ENCODE measurements at places on chromosomes 3 and 15. TPM values are rescaled to one million over a fixed set of nuclear protein-coding genes. Genes with fewer than 3 reads are reported as not detected.

- H3K36me3 ChIP-seq: no peaks in the 10 kb centered on the region
- H3K27ac ChIP-seq: no peak overlapping the region
- no peak overlapping the region for H3K4me3 ChIP-seq
These were observed 1056.8 kb downstream of the ROBO2 start for GRCh38 chr3:78096488-78097255.

DNA sequence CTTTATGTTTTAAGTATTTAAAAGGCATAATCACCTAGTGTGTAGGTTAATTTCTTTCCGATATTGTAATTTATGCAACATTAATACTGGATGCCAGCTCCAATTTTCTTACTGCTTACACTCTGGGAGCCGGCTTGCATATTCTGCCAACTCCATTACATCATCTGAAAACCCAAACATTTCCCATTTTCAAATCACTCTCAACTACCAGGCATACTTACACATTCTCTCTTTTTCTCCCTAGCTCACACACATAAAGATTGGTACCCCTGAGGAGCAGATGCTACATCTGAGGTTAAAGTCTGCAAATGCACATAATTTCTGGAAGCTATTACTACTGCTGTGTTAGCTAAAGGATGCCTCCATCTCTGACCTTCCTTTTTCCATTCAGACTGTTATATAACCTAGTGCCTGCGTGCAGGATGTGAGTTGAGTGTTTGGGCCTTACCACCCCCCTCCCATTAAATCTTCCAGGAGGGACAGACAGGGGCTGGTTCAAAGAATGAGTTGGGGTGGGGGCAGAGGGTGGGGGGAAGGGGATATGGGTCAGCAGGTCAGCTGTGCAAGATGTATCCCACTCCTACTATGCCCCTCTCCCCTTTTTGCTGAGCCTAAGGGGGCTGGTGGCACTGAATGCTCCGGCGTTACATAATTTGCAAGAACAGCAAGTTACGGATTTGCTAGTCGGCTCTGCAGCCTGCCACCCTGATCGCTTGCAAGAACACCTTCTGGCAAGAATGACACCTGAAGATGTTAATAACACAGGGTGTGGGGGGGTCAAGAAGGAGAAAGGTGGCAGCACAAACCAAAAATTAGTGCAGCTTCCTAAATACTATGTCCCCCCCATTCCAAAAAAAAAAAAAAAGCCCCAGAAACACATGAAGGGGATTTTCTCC lies 2.5 kb downstream of the RORA start:
- no peaks in the 10 kb centered on the region for H3K36me3 ChIP-seq
- H3K4me1 ChIP-seq: peaks cover 4% of the 10 kb centered on the region
- no peak for DNase-seq
- no peak overlapping the region for H3K27ac ChIP-seq

- no peak for DNase-seq
- H3K4me3 ChIP-seq: no peak overlapping the region
- H3K27ac ChIP-seq: no peak overlapping the region
- peaks cover 15% of the 10 kb centered on the region for H3K27me3 ChIP-seq
- no peaks in the 10 kb centered on the region for H3K4me1 ChIP-seq
- H3K36me3 ChIP-seq: no peaks in the 10 kb centered on the region
These were observed 160.4 kb downstream of the CHL1 start for GRCh38 chr3:356952-357351.

GRCh38 chr15:73897441-73898261 lies 24.3 kb downstream of the TBC1D21 start:
- peaks cover 18% of the 10 kb centered on the region for H3K27me3 ChIP-seq
- DNase-seq: no peak
- H3K4me1 ChIP-seq: peaks cover 10% of the 10 kb centered on the region
- no peak overlapping the region for H3K4me3 ChIP-seq

DNA sequence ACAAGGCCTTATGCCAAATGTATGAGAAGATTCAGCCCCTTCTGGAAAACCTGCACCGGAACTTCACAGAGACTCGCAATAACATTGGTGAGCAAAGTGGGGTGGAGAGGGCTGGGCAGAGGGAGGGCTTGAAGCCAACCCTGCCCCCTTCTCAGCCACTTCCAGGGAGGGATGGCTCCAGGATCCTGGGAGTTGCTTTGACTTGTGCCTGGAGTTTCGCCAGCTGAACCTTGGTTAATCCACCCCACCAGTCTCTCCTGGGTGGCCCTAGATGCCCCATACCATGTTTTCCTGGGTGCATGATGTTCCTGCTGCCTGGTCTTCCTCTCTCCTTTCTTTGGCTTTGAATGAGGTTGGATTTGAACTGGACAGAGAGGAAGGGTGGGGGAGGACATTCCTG lies 10.8 kb downstream of the TBC1D21 start:
- peaks cover 39% of the 10 kb centered on the region for H3K27me3 ChIP-seq
- no peaks in the 10 kb centered on the region for H3K36me3 ChIP-seq
- no peaks in the 10 kb centered on the region for H3K4me1 ChIP-seq

DNA sequence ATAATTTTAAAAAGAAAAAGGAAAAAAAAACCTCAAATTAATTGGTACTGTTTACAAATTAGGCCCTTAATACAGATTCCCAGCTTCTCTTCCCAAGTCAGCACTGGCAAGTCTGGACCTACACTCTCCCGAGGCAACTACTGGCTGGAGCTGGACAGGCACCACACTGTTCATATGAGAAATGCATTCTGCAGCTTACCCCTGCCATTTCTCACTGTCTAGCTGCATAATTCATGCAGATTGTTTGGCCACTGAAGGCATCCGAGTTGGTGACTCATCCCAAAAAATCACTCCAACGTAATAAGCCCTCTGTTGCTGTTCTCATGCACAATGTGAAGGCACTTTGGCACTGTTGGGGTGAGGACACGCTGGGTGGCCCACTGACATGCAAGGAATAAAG lies 45.3 kb downstream of the ROPN1B start:
- no peak overlapping the region for H3K27ac ChIP-seq
- no peak for DNase-seq
- no peak overlapping the region for H3K4me3 ChIP-seq
- H3K36me3 ChIP-seq: peaks cover 21% of the 10 kb centered on the region

DNA sequence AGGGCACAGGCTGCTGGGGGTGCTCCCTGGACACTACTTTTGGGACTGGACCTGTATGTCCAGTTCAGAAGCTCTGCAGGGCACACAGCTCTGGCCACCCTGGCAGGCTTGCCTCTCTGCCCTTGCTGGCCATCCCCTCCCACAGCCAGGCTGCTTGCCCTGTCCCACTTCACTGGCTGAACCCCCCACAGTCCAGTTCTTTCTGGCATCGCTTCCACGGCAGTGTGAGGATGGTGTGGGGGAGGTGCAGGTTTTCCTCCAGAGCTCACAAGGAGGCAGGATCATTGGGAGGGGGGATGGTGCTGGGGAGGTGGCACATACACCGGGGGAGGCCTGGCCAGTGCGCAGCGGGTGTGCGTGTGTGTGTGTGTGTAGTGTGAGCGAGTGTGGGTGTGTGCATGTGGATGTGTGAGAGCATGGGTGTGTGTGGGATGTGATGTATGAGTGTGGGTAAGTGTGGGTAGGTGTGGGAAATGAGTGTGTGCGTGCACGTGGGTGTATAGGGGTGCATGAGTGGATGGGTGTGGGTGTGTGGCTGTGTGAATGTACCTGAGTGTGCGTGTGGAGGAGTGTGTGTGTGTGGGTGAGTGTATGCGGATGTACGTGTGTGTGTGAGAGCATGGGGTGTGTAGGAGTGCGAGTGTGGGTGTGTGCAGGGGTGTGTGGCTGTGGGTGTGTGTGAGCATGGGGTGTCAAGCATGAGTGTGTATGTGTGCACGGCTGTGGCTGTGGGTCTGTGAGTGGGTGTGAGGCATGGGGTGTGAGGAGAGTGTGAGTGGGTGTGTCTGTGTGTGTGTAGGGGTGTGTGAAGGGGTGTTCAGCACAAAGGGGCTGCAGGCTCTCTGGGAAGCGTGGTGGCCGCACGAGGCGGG lies 155.2 kb downstream of the NSMCE3 start:
- peak overlapping the region; percentile 77 for H3K4me3 ChIP-seq
- H3K4me1 ChIP-seq: peaks cover 13% of the 10 kb centered on the region
- peak overlapping the region; percentile 63 for H3K27ac ChIP-seq
- H3K36me3 ChIP-seq: no peaks in the 10 kb centered on the region
- peaks cover 5% of the 10 kb centered on the region for H3K27me3 ChIP-seq

- H3K4me3 ChIP-seq: no peak overlapping the region
- peaks cover 15% of the 10 kb centered on the region for H3K36me3 ChIP-seq
- no peaks in the 10 kb centered on the region for H3K27me3 ChIP-seq
- DNase-seq: no peak
- peaks cover 13% of the 10 kb centered on the region for H3K4me1 ChIP-seq
- no peak overlapping the region for H3K27ac ChIP-seq
These were observed 49.1 kb upstream of the LIMD1 start for GRCh38 chr3:45545476-45545875.

GRCh38 chr3:5162102-5162501 lies 25.4 kb upstream of the EDEM1 start:
- no peak for DNase-seq
- no peak overlapping the region for H3K4me3 ChIP-seq
- H3K27me3 ChIP-seq: no peaks in the 10 kb centered on the region
- H3K36me3 ChIP-seq: peaks cover 3% of the 10 kb centered on the region
- H3K27ac ChIP-seq: peak overlapping the region; percentile 13
- peaks cover 37% of the 10 kb centered on the region for H3K4me1 ChIP-seq

GRCh38 chr3:136050250-136050649 lies 84.7 kb downstream of the PPP2R3A start:
- peaks cover 22% of the 10 kb centered on the region for H3K36me3 ChIP-seq
- H3K27me3 ChIP-seq: no peaks in the 10 kb centered on the region
- H3K27ac ChIP-seq: no peak overlapping the region
- H3K4me1 ChIP-seq: no peaks in the 10 kb centered on the region

GRCh38 chr3:4950948-4951347 lies 28.3 kb upstream of the BHLHE40 start:
- no peak for DNase-seq
- H3K36me3 ChIP-seq: no peaks in the 10 kb centered on the region
- no peak overlapping the region for H3K4me3 ChIP-seq
- H3K4me1 ChIP-seq: no peaks in the 10 kb centered on the region
- H3K27ac ChIP-seq: no peak overlapping the region
- no peaks in the 10 kb centered on the region for H3K27me3 ChIP-seq

- no peak overlapping the region for H3K4me3 ChIP-seq
- H3K27me3 ChIP-seq: no peaks in the 10 kb centered on the region
- H3K36me3 ChIP-seq: peaks cover 19% of the 10 kb centered on the region
These were observed 37.7 kb downstream of the ABHD17C start for GRCh38 chr15:80732818-80733217.

GRCh38 chr3:174439331-174440252 lies 419.5 kb upstream of the NAALADL2 start:
- H3K4me3 ChIP-seq: peak overlapping the region; percentile 87
- peaks cover 14% of the 10 kb centered on the region for H3K4me1 ChIP-seq
- no peak for DNase-seq
- H3K27me3 ChIP-seq: peaks cover 3% of the 10 kb centered on the region
- H3K27ac ChIP-seq: peak overlapping the region; percentile 88
- no peaks in the 10 kb centered on the region for H3K36me3 ChIP-seq

- H3K27me3 ChIP-seq: no peaks in the 10 kb centered on the region
- peaks cover 15% of the 10 kb centered on the region for H3K36me3 ChIP-seq
- peak overlapping the region; percentile 31 for H3K27ac ChIP-seq
- H3K4me1 ChIP-seq: peaks cover 70% of the 10 kb centered on the region
- peak overlapping the region; percentile 34 for H3K4me3 ChIP-seq
- no peak for DNase-seq
These were observed 45.7 kb downstream of the CTDSPL start for GRCh38 chr3:37907371-37907770.

- no peak overlapping the region for H3K4me3 ChIP-seq
- H3K4me1 ChIP-seq: peaks cover 31% of the 10 kb centered on the region
- H3K36me3 ChIP-seq: no peaks in the 10 kb centered on the region
- no peaks in the 10 kb centered on the region for H3K27me3 ChIP-seq
These were observed 20.8 kb upstream of the ARHGEF3 start for GRCh38 chr3:56822501-56822900.

GRCh38 chr15:79659691-79660090 lies 227.6 kb downstream of the MINAR1 start:
- H3K4me1 ChIP-seq: no peaks in the 10 kb centered on the region
- H3K27ac ChIP-seq: no peak overlapping the region
- H3K4me3 ChIP-seq: no peak overlapping the region
- DNase-seq: no peak
- H3K36me3 ChIP-seq: no peaks in the 10 kb centered on the region

GRCh38 chr3:149777414-149778214 lies 14.7 kb downstream of the ANKUB1 start:
- no peak overlapping the region for H3K27ac ChIP-seq
- no peaks in the 10 kb centered on the region for H3K27me3 ChIP-seq
- DNase-seq: no peak
- no peak overlapping the region for H3K4me3 ChIP-seq
- H3K36me3 ChIP-seq: no peaks in the 10 kb centered on the region

- no peak for DNase-seq
- peaks cover 6% of the 10 kb centered on the region for H3K4me1 ChIP-seq
- H3K4me3 ChIP-seq: no peak overlapping the region
- no peaks in the 10 kb centered on the region for H3K27me3 ChIP-seq
- H3K27ac ChIP-seq: no peak overlapping the region
- peaks cover 10% of the 10 kb centered on the region for H3K36me3 ChIP-seq
These were observed 21.3 kb downstream of the VGLL3 start for GRCh38 chr3:86969500-86970189.

GRCh38 chr3:35777065-35777464 lies 137.7 kb downstream of the ARPP21 start:
- peaks cover 36% of the 10 kb centered on the region for H3K27me3 ChIP-seq
- no peak overlapping the region for H3K27ac ChIP-seq
- no peaks in the 10 kb centered on the region for H3K36me3 ChIP-seq
- peaks cover 15% of the 10 kb centered on the region for H3K4me1 ChIP-seq
- H3K4me3 ChIP-seq: no peak overlapping the region
- DNase-seq: no peak

DNA sequence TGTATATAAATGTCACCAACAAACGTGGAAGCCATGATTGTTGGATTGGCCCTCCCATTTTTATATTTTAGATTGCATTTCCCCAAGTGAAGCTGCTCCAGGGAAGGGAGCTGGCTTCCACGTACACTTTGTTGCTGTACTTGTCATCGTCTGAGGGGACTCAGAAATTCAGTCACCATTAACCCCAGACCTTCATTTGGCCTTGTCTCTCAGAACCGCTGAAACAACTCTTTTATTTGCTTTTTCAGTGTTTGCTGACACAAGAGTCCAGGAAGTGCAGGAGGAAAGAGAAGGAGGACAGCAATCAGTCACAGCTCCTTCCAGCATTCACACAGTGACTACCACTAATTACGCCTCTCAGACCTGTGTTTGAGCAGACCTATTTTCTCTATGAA lies 276.5 kb downstream of the TBL1XR1 start:
- peaks cover 47% of the 10 kb centered on the region for H3K4me1 ChIP-seq
- no peaks in the 10 kb centered on the region for H3K27me3 ChIP-seq
- H3K27ac ChIP-seq: peak overlapping the region; percentile 77
- DNase-seq: no peak

- no peaks in the 10 kb centered on the region for H3K27me3 ChIP-seq
- H3K4me1 ChIP-seq: no peaks in the 10 kb centered on the region
- no peak overlapping the region for H3K4me3 ChIP-seq
- H3K36me3 ChIP-seq: no peaks in the 10 kb centered on the region
- H3K27ac ChIP-seq: no peak overlapping the region
These were observed 345.0 kb downstream of the ZNF385D start for GRCh38 chr3:21405671-21406667.

The CCR2 gene
- total RNA-seq: not detected

The SERPINI2 gene
- 0.70 TPM for total RNA-seq

The C3orf70 gene
- total RNA-seq: 1.6 TPM

The GLDN gene
- 0.52 TPM for total RNA-seq

The ISLR2 gene
- total RNA-seq: 0.59 TPM

The ZDHHC3 gene
- 112 TPM for total RNA-seq

The ADIPOQ gene
- not detected for total RNA-seq

All from type B pancreatic cell (in vitro differentiated cells).